ENCODE measurements at places on chromosomes 6 and 20.

- no peak for DNase-seq
These were observed 97.4 kb upstream of the ARMC2 start for GRCh38 chr6:108750801-108751200.

DNA sequence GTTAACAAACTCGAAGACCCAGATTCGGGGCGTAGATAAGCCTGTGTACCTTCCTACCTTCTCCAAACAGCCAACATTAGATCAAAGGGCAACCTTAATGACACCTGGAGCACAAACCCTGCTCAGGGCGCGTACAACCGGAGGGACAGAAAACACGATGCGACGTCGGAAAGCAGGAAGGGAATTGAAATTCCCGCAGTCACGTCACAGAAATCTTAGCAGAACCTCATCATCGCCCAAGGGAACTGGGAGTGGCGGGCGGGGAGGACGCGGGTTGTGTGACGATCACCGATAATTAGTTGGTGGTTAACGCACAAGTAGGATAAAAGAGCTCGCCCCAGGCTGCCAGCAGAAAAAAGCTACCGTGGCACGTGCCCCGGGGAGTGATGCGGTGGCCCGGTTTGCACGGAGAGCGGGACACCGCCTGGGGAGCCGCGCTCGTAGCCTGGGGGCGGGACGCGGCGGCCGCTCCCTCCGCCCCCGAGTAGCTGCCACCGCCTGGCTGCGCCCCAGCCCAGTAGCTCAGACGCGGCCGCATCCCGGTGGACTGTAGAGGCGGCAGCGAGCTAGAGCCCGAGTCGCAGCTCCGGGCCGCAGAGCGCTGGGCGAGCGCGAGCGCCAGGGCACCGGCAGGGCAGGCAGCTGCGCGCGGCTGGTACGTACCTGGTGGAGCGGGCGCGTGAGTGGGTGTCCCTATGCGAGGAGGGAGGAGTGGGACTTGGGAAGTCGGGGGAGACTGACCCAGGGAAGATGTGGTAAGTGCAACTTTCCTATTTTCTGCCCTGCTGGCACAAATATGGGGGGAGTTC, at the start of gene PKIB:
Gene PKIB, plus strand, starts transcription at position 525 of the 809 bp plus-strand sequence. CDS start 107,390 bp downstream, outside the sequence.
- DNase-seq, result peak; percentile 80

DNA sequence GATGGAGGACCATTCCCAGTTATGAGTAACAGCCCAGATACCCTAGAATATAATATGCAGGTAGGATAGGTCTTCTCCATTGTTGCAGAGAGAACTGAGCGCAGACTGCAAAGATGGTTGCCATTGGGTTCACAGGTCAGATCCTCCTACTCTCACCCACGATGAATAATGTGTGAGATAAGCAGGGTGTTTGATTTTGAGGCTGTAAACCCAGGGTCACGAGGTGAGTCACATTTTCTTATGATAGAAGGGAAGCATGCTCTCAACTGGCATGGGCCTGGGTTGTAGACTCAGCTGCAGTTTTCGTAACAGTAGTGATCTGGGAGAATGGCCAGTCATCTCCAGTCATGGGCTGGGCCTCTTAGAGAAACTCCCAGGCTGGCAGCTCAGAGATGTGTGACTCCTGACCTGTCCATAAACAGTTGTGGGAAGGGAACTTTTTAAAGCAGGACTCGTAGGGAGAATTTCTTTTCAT, 74.2 kb downstream of the CD164 start:
- DNase-seq, result no peak

DNA sequence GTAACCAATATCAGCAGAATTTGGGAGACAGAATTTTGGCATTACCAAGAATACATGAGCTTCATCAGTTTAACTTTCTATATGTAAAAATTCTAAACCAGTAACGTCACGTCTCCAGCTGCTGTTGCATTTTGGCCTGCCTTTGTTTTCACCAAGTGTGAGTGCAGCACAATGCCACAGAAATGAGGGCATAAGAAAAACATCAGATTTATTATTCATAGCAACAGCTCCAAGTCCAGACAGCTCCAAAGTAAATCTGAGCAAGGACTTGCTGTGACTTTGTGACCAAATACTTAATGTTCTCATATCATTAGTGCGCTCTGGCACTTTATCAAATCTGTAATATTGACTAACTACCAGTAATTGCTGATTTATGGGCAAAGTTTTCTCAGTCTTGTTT, 11.0 kb upstream of the FBXL4 start:
- DNase-seq, result no peak

Measured in NCI-H1105 treated with DMSO at 0.1 percent for 48 hours (cell line).